Stimulated activated CD8-positive, alpha-beta memory T cell treated with anti-CD3 and anti-CD28 coated beads, Interleukin-2, amount 100 ng/mL, for 1 hour (primary cell): ENCODE measurements at places on chromosomes 5 and 9.

DNA sequence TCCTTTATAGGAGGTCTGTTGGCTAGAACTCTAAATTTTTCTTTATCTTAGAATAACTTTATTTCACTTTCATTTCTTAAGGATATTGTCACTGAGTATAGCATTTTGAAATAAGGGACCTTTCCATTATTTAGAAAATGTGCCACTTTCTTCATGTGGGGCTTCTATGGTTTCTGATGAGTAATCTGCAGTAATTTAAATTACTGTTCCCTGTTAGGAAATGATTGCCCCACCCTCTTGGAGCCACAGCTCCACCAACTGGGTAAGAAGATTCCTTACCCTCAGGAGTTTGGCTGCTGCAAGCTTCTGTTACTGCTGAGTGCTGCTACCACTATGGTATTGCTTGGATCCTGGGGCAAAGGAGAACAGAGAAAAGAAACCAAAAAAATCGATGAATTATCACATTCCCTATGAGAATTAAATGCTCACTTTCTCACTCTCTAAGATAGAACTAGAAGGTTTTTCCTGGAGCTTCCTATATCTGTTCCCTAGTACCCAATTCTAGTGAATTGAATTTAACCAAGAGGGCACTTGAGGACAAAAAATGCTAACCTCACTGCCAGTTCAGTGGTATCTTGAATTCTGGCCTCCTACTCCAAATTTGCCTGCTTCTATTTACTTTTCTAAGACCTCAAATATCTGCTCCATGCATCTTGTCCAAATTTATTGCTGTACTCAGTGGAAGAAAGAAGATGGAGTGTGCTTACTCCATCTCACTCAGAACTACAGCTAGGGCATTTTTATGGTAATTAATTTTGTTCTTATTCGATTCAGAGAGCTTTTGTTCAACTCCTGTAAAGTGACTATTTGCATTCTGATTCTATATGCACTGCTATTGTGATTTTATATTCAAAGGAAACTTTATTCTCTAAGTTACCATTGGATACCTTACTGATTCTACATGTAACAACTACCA is 2111.3 kb downstream of the MAT2B start:
- no peak for DNase-seq

- DNase-seq: no peak
These were observed 24.2 kb downstream of the KCNMB1 start for GRCh38 chr5:170365011-170365410.

- no peak for DNase-seq
These were observed 152.5 kb upstream of the RAI14 start for GRCh38 chr5:34503379-34504253.

- DNase-seq: no peak
These were observed 101.3 kb downstream of the WDR41 start for GRCh38 chr5:77390795-77391194.

- DNase-seq: no peak
These were observed 266.4 kb upstream of the FBXL7 start for GRCh38 chr5:15233566-15233965.
